Right kidney (tissue), 9 donors: ENCODE measurements at places on chromosomes 1 and 21.

DNA sequence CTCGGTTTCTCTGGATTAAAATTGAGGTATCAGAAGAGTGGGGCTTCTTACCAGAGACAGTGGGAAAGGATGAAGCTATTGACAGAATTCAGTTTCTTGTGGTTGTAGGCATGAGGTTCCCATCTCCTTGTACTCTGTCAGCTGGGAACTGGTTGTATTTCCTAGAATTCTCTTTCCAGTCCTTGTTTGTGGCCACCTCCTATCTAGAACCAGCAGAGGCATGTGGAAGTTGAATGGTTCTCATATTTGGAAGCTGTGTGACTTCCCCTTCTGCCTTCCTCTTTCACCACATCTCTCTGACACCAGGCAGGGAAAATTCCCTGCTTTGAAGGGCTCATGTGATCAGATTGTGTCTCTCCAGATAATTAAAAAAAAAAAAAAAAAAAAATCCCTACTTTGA lies 457.7 kb upstream of the ADAMTS5 start:
- no peak for DNase-seq

DNA sequence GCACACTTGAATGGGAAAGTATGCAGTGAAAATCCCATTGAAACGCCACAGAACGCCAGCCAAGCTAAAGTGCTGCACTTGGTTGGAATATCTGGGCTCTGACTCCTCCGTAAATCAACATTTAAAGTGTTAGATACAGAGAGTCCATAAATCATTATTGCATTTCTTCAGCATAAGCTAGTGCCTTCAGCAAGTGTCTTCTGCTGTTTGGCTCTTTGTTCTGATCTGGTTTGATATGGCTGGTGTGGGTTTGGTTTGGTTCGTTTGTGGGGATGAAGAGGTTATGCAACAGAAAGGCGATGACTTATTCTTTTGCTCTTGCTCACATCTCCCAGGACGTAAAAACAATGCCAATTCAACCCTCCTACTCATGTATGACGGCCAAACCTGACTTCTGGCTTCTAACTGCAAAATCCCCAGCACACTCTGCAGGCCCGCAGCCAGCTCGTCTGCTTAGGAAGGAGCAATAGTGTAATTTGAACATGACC lies 121.8 kb upstream of the ERG start:
- DNase-seq = no peak

DNA sequence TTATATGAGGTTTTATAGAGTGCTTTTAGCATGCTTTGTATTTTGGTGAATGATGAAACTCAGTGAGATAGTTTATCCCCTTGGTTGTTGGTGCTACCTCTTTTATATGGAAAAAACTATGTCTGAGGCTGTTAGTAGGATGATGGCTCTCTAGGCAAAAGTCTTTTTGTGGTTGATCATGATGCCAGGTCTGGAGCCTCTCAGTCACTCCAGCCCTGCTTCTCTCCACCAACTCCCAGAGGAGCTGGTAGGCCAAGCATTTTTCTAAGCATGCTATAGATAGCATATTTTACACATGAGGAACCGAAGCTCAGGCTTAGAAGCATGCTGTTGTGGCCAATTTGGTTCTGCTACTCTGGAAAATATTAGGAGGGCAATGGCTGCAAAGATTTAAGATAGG lies 82.2 kb downstream of the FMN2 start:
- DNase-seq = no peak

GRCh38 chr1:78297836-78298235 lies 192.9 kb upstream of the PTGFR start:
- DNase-seq = no peak

DNA sequence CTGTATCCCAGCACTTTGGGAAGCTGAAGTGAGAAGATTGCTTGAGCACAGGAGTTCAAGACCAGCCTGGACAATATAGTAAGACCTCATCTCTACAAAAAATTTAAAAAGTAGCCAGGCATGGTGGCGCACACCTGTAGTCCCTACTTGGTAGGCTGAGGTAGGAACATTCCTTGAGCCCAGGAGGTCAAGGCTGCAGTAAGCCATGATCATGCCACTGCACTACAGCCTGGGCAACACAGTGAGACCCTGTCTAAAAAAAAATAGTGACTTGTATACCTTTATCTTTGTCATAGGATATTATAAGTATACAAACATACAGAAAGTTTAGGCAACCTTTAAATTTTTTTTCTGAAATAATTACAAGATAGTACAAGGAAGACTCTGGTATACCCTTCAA lies 3.9 kb upstream of the FBXO28 start:
- DNase-seq = no peak

DNA sequence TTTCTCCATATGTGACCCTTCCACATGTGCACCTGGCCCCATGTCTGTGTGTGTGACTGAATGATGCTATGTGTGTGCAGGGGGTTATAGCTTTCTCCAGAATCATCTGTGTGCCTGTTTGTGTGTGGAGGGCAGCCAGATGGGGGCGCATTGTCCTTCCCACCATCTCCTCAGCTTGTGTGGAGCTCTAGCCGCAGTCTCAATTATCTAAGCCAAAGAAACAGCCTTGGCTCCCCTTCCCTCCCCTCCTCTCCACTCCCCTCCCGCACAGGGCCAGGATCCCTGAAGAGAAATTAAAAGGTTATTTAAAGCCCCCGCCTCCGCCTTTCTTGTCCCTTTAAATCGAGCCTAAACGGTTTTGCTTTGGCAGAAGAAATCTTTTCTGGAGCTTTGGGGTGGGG lies 1.8 kb upstream of the DMBX1 start:
- DNase-seq = no peak

GRCh38 chr1:1768249-1768992 lies 9.8 kb downstream of the NADK start:
- DNase-seq = no peak

DNA sequence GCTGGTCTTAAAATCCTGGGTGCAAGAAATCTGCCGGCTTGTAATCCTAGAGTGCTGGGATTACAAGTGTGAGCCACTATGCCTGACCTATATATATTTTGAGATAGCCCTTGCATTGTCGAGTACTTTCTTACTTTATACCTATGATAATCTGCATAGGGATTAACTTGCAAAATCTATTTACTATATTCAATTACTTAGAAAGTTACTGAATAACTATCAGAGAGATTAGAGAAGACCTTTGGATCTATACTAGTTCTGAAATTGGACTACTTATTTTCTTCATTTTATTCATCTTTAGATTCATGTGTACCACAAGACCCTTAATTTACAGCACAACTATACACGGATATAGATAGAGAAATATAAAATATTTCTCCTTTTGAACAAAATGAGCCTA lies 1766.0 kb downstream of the NCAM2 start:
- DNase-seq = no peak

DNA sequence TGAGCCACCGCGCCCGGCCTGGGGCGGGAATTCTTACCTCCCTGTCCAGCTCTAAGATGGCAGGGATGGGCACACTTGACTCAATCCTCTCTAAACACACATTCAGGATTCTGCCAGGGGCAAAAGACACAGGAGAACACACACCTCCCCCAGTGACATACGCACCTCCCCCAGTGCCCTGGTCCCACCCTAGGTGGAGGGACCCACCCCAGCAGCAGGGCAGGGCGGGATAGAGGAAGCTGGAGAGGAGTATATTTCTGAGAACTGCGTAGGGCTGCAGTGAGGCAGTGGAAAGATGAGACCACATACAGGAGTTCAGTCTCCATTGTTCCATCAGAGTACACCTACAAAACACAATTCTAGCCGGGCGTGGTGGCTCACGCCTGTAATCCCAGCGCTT lies 92.5 kb downstream of the SDCCAG8 start:
- no peak for DNase-seq

DNA sequence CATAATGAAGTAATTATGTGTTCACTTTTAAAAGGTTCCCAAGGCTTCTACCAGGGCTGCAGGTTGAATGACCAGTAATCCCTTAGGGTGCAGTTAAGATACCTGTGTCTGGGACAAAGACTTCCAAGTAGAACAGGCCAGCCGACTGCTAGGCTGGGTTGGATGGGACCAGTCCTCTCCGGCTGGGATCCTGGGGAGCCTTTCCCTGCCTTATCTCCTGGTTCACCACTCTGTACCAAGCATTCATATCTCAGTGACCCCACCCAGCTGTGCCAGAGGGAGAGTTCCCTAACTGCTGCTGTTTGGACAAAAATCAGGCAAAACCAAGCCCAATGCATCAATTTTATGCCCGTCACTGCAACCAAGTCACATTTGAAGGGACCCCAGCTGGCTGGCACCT lies 116.2 kb upstream of the ATP1A1 start:
- no peak for DNase-seq

DNA sequence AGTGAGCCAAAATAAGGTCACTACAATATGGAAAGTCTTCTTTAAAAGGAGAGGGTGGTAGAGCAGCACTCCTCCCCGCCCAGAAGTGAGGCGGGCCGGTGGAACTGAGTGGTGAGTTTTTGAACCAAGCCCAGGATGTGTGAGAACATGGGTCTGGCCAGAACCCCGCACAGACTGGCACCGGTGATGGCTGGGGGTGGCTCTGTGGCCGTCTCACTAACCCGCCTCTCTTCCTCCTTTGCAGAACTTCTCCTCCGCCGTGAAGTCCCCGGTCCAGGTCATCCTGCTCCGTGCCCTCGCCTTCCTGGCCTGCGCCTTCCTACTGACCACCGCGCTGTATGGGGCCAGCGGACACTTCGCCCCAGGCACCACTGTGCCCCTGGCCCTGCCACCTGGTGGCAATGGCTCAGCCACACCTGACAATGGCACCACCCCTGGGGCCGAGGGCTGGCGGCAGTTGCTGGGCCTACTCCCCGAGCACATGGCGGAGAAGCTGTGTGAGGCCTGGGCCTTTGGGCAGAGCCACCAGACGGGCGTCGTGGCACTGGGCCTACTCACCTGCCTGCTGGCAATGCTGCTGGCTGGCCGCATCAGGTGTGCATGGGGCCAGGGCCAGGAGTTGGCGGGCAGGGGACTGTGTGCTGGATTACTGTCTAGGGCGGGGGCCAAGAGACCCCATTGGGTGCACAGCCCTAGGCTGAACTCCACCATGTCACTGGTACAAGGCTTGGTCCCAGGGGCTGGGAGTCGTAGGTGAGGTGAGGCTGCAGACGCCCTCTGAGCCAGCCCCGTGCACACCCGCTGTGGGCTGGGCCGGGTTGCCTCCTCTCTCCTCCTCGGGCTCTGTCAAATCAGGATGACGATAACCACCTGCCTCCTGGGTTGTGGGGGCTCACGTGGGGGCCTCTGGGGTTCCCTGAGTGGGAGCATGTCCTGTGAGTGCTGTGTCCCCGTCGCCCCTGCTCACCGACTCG lies 12.4 kb downstream of the TMEM201 start:
- no peak for DNase-seq

DNA sequence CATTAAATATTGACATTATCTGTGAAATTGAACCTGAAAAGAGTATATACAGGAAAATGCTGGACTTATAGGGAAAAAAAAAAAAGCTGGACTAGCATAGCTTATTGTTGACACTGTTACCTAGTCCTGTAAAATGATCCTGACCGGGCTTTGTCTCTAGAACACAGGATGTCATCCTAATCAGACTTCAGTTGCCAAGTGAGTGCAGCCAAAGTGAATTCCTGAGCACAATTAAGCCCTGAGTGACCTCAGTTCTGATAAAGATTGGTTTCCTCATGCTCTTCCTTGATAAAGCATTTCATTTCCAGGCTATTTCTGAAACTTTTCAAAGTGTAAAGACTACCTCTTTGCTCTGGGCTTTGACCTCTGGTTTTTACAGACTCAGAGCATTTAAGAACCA lies 19.8 kb downstream of the SELP start:
- DNase-seq = no peak

- DNase-seq = no peak
Observed at GRCh38 chr1:241271427-241271826, 85.6 kb downstream of the RGS7 start.

GRCh38 chr1:231517076-231517475 lies 11.4 kb upstream of the TSNAX start:
- no peak for DNase-seq

DNA sequence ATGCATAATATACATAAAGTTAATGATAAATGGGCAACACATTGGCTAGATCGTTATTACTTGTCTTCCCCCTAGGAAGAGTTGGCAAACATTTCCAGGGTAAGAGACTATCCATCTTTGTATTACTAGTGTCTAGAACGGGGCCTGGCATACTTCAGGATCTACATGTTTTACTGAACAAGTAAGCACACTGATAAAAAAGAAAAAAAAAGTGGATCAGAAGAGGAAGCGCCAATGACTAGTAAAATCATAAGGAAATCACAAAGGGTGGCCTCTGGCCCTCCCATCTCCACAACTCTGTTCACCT lies 482 bp downstream of the TM2D1 start:
- DNase-seq = no peak

- no peak for DNase-seq
Observed at GRCh38 chr1:151970626-151971025, 23.0 kb downstream of the S100A10 start.

GRCh38 chr1:183543619-183544204 lies 46.5 kb downstream of the NCF2 start:
- no peak for DNase-seq

DNA sequence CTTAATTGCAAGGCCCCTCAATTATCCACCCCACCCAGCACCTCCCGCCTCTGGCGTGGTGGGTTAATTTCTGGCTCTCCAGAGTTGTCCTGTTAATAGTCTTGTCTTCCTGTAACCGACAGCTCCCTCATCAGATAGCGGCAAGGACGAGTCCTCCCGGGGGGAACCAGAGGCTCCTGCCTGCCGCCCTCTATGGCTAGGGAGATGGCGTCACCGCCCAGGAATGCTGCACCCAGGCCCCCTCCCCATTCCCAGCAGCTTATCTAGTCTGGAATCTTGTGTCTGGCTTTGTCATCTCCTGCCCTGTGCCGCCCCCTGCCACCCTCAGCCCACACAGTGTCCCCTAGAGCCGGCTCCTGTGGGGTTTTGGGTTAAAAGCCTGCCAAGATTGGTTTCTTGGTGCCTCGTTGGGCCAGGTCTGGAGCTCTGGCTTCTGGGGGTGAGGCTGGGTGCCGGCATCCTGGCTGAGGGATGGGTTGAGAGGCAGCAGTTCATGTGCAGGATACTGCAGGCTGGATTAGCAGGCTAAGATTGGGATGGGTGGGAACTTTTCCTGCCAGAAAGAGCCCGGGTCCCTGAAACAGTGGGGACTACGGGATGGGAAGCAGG lies 48.8 kb downstream of the EDN2 start:
- DNase-seq = no peak

- DNase-seq = no peak
Observed at GRCh38 chr1:109935451-109935900, 24.8 kb downstream of the CSF1 start.
